ENCODE measurements at places on chromosomes 5 and 9. TPM values are rescaled to one million over a fixed set of nuclear protein-coding genes. Genes with fewer than 3 reads are reported as not detected.

The ZNF366 gene
- 0.14 TPM for total RNA-seq

The PKD2L2 gene
- not detected for total RNA-seq

The PRRX2 gene
- not detected for total RNA-seq

The PCDHGC3 gene
- not detected for total RNA-seq

The SPATA6L gene
- 9.4 TPM for total RNA-seq

The ENDOG gene
- 3.2 TPM for total RNA-seq

The SPATA31A7 gene
- total RNA-seq = not detected

The FYB1 gene
- total RNA-seq = 497 TPM

The CNTNAP3B gene
- total RNA-seq = not detected

The SPRY4 gene
- 0.34 TPM for total RNA-seq

The PARP8 gene
- total RNA-seq = 181 TPM

The TLX3 gene
- total RNA-seq = not detected

The GRXCR2 gene
- not detected for total RNA-seq

The CDX1 gene
- not detected for total RNA-seq

The LHX2 gene
- total RNA-seq = not detected

The FBP1 gene
- 3.0 TPM for total RNA-seq

The SOHLH1 gene
- not detected for total RNA-seq

The IQGAP2 gene
- 58.8 TPM for total RNA-seq

The OR1Q1 gene
- total RNA-seq = not detected

The TAF11L5 gene
- total RNA-seq = not detected

The ADRA1B gene
- not detected for total RNA-seq

The RC3H2 gene
- total RNA-seq = 85.2 TPM

The PCDHGA6 gene
- 0.11 TPM for total RNA-seq

The PCDHGB5 gene
- total RNA-seq = 0.20 TPM

The SCGB3A2 gene
- total RNA-seq = not detected

The FBP2 gene
- not detected for total RNA-seq

The SPATA31A3 gene
- total RNA-seq = not detected

The LMX1B gene
- total RNA-seq = not detected

The GRM6 gene
- total RNA-seq = not detected

The PGM5 gene
- total RNA-seq = not detected

The MAST4 gene
- total RNA-seq = 21.6 TPM

The PCDHGA3 gene
- not detected for total RNA-seq

The PCDHGB6 gene
- 0.06 TPM for total RNA-seq

The NR6A1 gene
- not detected for total RNA-seq

The CENPP gene
- 4.8 TPM for total RNA-seq

The ISOC1 gene
- total RNA-seq = 6.6 TPM

The SLC1A3 gene
- total RNA-seq = not detected

The SUB1 gene
- total RNA-seq = 327 TPM

The SHOC1 gene
- total RNA-seq = not detected

The SHISAL2B gene
- not detected for total RNA-seq

The CCNG1 gene
- 114 TPM for total RNA-seq

The PRR16 gene
- total RNA-seq = not detected

The LCN10 gene
- total RNA-seq = not detected

The TERT gene
- total RNA-seq = 0.55 TPM

The LCN1 gene
- total RNA-seq = not detected

The C9orf153 gene
- 0.66 TPM for total RNA-seq

The SPACA9 gene
- total RNA-seq = 0.92 TPM

The PELO gene
- 4.5 TPM for total RNA-seq

The CKS2 gene
- total RNA-seq = 6.9 TPM

The HSPB3 gene
- not detected for total RNA-seq

The BBLN gene
- 55.9 TPM for total RNA-seq

The COL23A1 gene
- total RNA-seq = not detected

The FAM221B gene
- total RNA-seq = not detected

The PHF24 gene
- not detected for total RNA-seq

The FOXI1 gene
- not detected for total RNA-seq

Measured in CD4-positive, alpha-beta T cell (primary cell).